ENCODE measurements at places on chromosomes 5 and 9.

GRCh38 chr5:154776167-154776566 is 21.0 kb downstream of the LARP1 start:
- DNase-seq = no peak

- no peak for DNase-seq
These were observed 50.6 kb upstream of the UBTD2 start for GRCh38 chr5:172334196-172334595.

DNA sequence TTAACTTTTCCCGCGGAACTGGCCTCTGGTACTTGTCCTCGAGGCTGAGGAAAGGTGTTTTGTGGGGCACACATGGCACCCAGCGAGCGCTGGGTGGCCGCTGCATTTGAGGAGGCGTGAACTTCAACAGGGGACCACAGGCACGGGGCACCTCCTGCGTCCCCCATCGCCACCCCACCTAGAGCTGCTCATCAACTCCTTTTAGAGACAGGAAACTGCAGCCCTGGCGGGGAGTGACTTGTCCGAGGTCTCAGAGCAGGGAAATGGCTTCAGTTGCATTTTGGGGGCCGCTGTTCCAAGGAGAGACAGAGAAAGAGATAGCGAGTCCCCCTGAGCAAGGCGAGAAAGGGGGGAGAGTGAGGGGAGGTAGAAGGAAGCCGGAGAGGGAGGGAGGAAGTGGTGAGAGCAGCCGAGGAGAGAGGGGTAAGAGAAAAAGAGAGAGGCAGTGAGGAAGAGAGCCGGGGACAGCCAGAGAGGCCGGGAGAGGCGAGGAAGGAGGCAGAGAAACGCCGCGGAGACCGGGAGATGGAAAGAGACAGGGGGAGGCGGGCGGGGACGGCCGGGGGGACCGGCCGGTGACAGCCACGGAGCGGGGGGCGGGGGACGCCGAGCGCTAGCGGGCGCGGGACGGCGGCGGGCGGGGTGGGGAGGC is 12.5 kb upstream of the LHX2 start:
- no peak for DNase-seq

DNA sequence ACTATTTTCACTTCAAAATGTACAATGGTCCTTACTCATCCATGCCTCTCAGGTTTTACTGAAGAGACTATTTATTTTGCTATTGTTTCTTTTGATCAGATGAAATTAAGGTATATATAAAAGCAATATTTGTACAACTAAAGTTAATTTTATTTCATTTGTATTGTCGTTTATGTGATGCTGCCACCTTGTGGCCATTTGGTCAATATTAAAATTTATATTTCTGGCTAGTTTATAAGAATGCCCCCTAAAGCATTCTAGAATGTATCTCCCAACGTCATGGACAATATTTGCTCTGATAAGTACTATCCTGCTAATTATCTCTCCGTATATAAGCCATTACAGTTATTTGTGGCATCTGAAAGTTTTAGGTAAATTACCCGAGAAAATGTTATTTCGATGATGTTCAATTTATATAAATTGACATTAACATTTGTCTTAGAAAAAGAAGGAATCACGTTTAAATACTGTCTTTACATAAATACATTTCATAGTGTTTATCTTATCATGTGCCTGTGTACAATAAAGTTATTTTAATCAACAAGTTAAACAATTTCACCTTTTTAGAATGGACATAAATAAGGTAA is 680.0 kb downstream of the TAF11L14 start:
- peak; percentile 19 for DNase-seq

GRCh38 chr5:135578685-135579341 is at the start of gene CXCL14:
Gene CXCL14 (minus strand): TSS chr5:135578991. CDS start chr5:135578778, 213 bp downstream.
- DNase-seq = no peak

- DNase-seq = peak; percentile 21
These were observed 355.5 kb downstream of the TLR4 start for GRCh38 chr9:118059484-118060278.
